NCI-H1694 treated with DMSO at 0.1 percent for 48 hours (cell line): ENCODE measurements at places on chromosomes 2 and 18.

DNA sequence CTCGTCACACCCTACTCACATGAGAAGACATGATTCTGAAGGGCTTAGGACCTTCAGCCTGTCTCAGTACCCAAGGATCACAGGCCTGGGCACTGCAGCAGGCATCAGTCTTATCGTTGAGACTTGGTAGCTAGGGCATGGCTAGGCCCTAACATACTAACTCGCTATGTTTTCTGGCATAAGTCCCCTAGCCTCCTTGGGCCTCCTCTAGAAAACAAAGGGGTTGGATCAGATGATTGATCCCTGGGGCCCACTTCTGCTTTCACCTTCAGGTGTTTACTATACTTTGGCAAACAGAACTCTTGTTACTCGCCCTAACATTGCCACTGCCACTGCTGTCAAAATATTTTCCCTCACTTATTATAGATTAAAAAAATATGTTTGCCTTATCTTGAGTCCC, 44.2 kb downstream of the VSNL1 start:
- no peak for DNase-seq

GRCh38 chr2:99711144-99711543, 221.3 kb upstream of the REV1 start:
- no peak for DNase-seq

GRCh38 chr2:121562269-121563176, 31.8 kb downstream of the RNU4ATAC start:
- no peak for DNase-seq

- no peak for DNase-seq
Measured at GRCh38 chr2:44189104-44189503, 20.4 kb downstream of the PPM1B start.

DNA sequence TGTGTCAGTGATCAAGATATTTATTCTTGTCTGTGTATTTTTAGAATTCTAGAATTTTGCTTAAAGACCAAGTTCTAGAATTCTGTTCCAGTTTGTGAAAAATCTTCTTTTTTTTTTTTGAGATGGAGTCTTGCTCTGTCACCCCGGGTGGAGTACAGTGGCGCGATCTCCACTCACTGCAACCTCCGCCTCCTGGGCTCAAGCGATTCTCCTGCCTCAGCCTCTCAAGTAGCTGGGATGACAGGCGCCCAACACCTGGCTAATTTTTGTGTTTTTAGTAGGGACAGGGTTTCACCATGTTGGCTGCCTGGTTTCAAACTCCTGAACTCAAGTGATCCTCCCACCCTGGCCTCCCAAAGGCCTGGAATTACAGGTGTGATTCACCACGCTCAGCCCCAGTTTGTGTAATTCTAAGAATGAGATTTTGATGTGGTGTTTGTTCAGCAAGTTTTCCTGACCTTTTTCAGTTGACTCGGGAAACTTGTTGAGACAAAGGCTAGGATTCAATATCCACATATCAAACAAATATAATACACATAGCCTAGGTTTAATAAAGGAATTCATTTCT, 3.6 kb downstream of the EIF5B start:
- DNase-seq = no peak

- no peak for DNase-seq
Measured at GRCh38 chr2:69789175-69789721, 40.2 kb upstream of the GMCL1 start.

DNA sequence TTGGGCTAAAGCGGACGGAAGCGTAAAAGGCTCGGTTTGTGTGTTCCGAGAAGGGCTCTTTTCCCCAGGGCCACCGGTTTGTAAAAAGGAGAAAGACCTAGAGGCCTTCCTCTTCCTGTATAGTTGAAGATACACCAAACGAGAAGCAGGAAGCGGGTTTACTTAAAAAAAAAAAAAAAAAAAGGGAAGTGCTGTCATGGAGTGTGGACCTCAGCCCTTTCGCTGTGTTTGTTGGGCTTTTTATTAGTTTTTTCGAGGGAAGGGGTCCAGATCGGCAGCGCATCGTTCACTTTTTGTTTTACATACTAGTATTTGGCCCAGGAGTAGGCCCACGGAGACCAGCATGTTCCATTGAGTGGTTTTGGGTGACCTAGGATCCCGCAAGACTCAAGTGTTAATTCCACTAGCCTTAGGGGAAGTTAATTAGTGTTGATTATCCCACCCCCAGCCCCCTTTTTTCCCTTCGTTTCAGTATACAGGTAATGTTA, 676 bp downstream of the ACTR2 start:
- peak; percentile 13 for DNase-seq

DNA sequence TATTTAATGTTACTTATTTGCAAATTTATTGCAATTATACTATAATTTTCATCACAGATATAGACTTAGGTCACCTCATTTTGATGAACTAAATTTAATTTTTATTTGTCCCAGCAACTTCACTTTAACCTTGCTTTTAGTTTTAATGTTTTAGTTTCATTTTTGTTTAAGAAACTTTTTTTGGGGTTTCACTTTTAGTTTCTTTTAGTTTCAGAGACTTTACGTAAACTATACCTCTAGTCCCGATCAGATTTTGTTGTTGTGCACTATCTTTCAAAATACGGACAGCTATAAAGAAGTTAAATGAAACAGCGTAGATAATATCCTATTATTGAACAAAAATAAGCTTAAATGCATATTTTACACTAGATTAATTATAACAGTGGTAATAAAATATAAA, 460.5 kb downstream of the ERBB4 start:
- DNase-seq = no peak
